ENCODE measurements at places on chromosomes 5 and 9.

GRCh38 chr9:88990729-88991065 lies 571 bp upstream of the S1PR3 start:
- no peak for DNase-seq

DNA sequence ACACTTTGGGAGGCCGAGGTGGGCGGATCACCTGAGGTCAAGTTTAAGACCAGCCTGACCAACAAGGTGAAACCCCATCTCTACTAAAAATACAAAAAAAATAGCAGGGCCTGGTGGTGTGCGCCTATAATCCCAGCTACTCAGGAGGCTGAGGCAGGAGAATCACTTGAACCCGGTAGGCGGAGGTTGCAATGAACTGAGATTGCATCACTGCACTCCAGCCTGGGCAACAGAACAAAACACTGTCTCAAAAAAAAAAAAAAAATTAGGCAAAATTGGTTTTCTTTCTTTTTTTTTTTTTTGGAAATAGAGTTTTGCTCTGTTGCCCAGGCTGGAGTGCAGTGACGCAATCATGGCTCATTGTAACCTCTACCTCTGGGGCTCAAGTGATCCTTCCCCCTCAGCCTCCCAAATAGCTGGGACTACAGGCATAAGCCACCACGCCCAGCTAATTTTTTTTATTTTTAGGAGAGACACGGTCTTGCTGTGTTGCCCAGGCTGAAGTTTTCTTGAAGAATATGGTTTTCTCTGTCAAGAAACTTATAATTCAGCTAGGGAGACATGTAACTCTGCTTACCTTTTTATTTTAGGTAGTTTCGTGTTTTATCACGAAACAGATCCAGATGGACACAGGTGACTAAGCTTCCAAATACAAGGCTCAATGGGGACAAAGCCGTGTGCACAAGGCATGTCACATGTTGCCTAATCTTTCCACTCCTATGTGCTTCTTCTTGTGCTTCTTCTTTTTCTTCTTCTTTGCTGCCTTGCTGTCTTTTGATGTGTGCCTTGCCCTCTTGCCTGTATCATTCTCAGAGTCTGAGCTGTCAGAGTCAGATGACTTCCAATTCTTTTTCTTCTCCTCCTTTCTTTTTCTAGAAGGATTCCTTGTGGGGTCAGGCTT lies 14.3 kb downstream of the TTC1 start:
- no peak for DNase-seq

GRCh38 chr9:136013116-136013515 lies 51.9 kb upstream of the UBAC1 start:
- DNase-seq: no peak

DNA sequence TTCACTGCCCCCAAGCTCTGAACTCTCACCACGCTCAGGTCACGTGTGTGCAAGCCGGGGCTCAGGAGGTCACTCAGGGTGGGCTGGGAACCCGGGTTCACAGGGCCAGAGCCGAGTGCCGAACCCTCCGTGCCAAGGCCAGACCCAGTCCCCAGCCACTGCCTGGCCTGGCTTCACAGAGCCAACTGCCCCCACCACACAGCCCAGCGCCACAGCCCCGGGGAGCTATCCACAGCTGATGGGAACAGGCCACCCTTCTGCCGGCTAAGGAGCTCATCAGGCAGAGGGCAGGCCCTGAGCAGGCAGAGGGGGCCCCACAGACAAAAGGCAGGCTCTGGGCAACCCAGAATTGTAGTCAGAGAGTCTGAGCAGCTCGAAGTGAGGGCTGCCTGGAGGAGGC lies 117.0 kb downstream of the VAV2 start:
- DNase-seq: no peak

- DNase-seq: peak; percentile 55
Measured at GRCh38 chr9:98365781-98366180, 110.3 kb upstream of the TBC1D2 start.

- no peak for DNase-seq
Measured at GRCh38 chr9:26292943-26293342, 599.7 kb downstream of the CAAP1 start.

DNA sequence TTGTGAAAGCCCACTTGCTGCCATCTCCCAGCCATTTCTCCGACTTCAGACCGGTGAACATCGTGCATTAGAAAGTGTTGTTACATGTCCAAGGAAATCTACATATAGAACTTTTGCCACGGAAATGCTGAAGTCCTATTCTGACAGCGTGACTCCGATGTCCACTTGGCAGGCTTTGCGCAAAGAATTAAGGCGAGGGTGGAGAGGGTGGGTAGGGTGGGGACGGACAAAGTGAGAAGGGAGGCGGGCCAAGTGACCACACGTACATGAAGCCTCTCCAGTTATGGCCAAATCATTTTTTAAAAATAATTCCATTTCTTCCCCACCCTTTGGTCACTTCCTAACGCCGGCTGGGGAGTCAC lies 460 bp upstream of the ACO1 start:
- DNase-seq: no peak

GRCh38 chr5:96714951-96715451 lies 52.8 kb downstream of the CAST start:
- DNase-seq: peak; percentile 88

GRCh38 chr5:175457466-175457865 lies 13.5 kb upstream of the DRD1 start:
- DNase-seq: no peak

DNA sequence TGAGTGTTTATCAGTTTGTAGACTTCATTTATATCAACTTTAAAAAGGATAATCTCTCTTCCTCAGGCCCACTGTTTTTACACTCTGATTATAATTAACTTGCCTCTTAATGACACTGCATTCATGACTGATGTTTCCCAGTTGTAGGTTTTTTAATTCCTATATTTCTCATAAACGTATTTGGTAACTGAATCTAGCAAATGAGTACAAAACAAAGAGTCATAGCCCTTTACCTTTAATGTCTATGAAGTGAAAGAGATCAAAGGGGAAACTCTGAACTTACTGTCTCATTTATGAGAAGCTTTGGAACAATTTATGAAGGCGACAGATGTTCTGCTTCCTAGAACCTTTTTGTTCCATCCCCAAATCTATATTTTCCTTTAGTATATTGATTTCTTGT lies 56.6 kb upstream of the ABCA1 start:
- DNase-seq: no peak

DNA sequence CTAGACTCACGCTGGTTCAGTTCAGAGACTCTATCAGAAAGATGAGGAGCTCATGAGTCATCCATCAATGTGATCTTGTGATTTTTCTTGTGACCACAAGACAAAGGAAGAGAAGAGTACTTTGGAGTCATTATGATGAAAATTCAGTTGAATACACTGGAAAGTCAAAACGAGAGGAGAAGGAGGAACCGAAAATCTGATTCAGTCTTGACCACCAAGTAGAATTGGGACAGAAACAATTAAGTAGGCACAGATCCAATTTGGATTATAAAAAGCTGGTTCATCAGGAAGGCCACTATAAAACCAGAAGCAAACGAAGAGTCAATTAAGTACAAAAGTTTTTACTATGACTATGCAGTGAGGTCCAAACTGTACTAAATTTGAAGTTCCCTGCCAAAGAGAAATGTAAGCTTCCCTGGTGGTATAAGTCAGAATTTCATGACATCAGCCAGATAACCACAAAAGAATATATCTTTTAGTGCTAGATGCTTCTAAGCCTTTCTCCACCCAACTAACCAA lies 90.9 kb downstream of the THBS4 start:
- no peak for DNase-seq

- no peak for DNase-seq
Measured at GRCh38 chr9:134285215-134285845, 40.9 kb upstream of the RXRA start.

DNA sequence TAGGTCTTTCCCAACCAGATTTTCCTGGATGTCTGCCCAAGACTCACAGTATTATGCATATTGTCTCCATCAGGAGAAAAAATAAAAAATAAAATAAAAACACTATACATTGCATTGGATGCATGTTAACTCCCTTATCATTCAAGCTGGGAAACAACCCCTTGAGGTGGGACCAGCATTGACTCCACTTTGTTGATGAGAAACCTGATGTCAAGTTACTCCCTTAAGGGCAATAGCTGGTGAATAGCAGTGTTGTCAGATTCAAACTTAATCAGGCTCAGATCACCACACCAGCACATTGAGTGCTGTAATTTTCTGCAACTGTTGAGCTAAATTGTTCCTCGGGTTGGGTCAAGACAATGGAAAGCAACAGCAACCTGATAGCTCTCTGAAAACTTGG lies 264.0 kb upstream of the TRIM32 start:
- no peak for DNase-seq

DNA sequence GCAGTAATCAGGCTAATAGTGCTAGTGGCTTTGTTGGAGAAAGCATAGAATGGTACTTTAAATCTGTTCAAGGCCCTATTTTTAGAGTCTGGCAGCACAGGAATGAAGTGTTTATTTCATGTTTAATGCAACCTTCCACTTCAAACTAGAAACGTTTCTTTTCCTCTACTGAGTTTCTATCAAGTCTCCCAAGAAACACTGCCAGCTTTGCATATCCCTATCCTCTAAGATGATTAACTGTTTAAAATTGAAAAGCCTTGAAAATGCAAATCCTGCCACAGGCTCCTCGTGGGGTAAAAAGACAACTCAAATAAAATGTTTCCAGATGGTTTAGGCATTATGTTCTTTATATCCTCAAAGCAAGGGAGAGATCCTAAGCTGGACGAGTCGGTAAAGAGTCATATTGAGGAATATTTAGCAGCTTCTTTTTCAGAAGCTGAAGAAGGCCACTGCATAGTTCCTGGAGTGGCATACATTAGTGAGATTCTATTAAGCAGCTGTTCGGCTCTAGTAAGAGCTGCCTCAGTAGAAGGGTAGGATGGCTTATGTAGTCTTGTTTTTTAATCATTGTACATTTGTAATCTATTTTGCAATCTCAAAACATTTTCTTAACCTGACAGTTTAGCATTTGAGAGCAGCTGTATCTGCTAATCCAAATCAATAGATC lies 251.2 kb downstream of the CHSY3 start:
- DNase-seq: no peak

DNA sequence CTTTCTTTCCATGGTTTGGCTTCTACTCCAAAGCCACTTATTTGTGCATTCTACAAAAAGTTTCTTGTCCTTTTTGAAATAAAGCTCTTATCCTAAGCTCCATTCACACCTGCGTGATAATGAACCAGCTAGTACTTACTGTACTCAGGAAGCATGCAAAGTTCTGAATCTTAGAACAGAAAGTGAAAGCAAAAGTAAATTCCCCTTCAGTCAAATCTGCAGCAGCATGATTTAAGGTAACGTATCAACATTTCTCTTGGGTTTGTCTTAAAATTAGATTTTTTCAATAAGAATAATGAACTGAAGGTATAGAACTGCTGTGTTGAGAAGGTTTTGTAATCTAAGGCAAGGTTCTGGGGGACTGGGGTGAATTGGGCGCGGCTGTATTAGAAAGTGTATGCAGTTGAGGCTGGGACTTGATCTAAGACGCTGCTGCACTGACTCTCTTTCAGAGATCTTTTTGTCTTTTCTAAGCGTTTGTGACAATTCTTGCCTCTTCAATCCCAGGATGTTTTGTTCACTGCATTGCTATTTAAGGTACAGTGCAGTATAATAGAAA lies at the start of gene ERAP2:
TSS of gene ERAP2 (plus strand) at position 209 of the 559 bp plus-strand sequence. CDS start 3,186 bp downstream, outside the sequence.
- peak; percentile 65 for DNase-seq

- DNase-seq: no peak
Measured at GRCh38 chr5:72723581-72723980, 92.9 kb upstream of the TNPO1 start.

GRCh38 chr9:130782886-130783530 lies 52.0 kb upstream of the ABL1 start:
- DNase-seq: no peak

DNA sequence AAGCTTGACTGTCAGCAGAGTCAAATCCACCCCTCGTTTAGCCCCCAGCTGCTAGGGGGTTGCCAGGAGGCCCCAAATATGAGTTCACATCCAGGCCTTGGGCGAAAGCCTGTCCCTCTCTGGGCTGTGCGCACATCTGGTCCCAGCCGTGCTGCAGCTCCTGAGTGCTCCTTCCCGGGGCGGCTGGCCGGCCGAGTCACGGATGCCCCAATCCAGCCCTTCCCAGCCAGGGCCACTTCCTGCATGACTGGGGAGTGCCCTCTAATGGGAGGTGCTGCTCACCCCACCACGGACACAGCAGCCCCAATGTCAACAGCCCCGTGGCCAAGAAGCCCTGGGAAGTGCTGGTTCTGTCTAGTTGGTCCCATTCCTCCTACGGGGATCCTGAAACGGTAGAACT lies 103.5 kb upstream of the FCN2 start:
- DNase-seq: no peak

- no peak for DNase-seq
Measured at GRCh38 chr9:20084125-20084524, 295.3 kb upstream of the SLC24A2 start.

GRCh38 chr5:76983468-76983867 lies 30.6 kb downstream of the CRHBP start:
- no peak for DNase-seq

- DNase-seq: no peak
Measured at GRCh38 chr5:1312993-1313833, 18.3 kb upstream of the TERT start.

DNA sequence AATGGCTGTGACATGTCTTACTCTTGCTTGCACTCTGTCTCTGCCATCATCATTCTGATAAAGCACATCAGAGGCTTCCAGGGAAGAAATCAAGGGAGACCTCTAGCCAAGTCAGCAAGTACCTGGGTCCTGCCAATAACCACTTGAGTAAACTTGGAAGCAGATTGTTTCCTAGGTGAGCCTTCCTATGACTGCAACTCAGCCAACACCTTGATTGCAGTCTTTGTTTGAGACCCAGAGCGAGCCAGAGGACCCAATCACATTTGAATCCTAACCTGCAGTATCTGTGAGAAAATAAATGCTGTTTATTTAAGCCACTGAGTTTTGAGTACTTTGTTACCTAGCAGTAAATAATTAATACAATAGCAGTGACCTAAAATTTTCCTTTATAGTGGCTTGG lies 356.8 kb upstream of the CHD1 start:
- DNase-seq: no peak

GRCh38 chr9:95087659-95088242 lies 229.8 kb downstream of the FANCC start:
- DNase-seq: peak; percentile 29

DNA sequence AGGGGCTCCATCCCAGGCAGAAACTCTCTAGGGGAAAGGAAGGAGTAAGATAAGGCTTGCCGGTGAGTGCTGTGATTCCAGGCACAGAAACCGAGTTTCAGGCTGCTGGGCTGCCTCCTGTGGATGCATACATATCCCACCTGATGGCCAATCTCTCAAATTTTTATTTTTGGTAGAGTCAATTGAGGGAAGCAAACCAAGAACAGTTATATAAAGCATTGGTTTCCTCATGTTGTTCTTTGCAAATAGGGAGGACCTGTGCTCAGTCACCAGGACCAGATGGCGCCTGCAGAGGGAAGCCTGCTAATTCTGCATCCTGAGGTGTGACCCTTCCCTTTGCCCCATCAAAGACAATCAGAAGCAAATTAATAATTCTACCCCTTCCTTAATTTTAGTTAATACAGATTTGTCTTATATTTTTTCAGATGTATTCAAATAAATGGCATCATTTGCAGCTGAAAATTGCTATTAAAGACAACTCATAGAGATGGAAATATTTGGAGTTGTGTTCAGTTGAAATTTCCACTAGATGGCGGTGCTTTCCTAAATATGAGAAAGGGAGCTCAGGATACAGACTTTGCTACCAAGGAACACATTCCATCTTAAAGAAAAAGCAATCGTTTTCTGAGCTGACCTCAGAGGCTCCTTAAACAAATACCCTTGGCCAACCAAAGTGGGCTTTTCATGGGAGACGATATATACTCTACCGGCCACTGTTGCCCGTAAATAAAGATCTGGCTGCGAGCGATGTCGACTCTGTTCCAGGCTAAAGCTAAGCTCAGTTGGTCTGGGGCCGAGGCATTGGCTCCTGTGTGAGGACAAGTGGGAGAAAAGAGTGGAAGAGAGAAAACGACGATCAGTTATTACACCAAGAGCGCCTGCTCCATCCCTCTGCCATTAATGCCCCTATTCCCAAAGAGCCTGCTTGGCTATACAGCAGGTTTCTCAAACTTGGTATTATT lies 225.7 kb upstream of the KLF9 start:
- peak; percentile 74 for DNase-seq

All from dermis blood vessel endothelial cell (primary cell).